ENCODE measurements at places on chromosomes 11 and 22.
A peak's percentile ranks its signal among the peaks of the same experiment; 100 is the strongest.

DNA sequence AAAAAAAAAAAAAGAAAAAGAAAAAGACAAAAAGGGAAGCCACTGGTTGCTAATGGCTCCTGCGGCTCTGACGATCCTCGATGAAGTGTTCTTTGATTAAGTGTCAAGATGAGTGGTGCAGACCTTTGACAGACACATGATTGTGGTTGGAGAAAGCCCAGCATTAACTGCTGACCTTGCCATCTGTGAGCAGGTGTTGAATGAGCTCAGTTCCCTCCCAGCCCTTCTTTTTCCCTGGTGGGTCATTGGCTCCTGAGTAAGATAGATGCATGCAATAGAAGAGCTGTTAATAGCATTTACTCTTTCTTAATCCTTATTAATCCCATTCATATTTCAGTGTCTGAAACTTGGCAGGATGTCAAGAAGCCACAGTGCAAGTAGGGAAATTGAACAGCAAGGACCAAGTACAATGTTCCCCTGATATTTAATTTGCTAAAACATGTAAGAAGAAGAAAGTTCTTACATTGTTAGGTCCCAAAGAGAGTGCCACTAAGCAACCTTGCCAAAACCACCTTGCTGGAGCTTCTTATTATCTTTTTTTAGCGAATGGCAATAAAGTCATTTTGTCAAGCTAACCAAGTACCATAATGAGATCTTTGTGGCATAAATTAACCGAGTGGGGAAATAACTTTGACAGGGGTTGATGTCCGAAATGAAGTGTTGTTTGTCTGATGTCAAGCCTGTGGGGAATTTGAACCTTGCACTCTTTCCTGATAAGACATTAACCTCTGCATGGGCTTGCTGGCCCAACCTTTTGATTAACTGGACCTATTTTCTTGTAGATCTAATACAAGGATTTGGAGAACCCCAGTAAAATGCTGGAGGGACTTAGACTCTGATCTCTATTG is 113.7 kb downstream of the PTPRJ start:
- peaks cover 36% of the 10 kb centered on the region for H3K4me1 ChIP-seq
- DNase-seq: no peak

DNA sequence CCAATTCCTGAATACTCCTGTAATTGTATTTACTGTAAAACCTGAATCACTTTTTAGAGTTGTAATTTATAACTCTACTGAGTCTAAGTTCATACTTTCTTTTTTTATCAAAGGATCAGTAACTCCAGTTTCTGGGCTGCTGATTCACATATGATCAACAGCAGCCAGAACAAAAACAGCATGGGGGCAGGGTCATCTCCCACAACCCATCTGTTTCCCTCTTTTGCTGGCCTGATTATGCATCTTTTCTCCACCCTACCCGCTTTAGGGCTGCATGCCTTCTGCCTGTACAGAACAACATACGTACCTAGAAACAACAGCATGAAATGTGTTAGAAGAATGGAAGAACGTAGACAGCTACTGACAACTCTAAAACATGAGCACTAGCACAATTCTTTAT is 76.0 kb downstream of the MRTFA start:
- no peaks in the 10 kb centered on the region for H3K4me1 ChIP-seq
- DNase-seq: no peak
- H3K27ac ChIP-seq: no peak overlapping the region
- no peaks in the 10 kb centered on the region for H3K36me3 ChIP-seq
- H3K27me3 ChIP-seq: no peaks in the 10 kb centered on the region

DNA sequence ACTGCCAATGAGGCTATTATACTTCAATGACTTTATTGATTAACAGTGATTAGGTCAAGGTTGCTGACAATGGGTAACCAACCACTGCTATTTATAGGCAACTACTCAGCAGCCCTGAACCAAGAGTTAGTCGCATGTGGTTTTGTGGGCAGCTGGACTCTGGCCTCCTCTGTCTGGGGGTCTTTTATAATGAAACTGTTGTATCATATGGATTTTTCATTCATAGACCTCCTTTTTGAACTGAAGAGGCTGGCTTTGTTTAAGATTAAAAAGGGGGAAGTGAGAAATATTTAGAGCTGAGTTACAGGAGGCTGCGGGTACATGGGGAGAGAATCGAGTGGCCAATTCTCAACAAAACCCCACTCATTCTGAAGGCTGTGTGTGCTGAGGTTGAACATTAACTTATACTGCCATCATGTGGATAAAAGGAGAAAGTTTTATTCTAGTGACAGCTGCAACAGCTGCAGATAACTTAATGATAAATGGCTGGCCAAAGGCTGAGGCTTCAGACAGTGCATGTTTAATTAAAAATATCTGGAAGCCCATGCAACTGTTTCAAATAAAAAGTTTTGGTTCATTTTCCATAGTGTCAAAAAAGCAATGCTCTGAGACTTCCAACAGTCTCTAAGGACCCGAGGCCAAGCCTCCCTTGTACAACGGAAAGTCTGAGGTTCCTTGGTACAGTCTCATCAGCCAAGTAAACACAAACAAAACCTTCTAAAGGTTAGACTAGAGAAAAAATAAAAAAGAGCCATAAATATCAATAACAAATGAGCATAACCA is 682.6 kb downstream of the KCNA4 start:
- no peak overlapping the region for H3K27ac ChIP-seq
- no peaks in the 10 kb centered on the region for H3K27me3 ChIP-seq
- no peaks in the 10 kb centered on the region for H3K4me1 ChIP-seq

GRCh38 chr11:91998481-91998880 is 226.1 kb upstream of the FAT3 start:
- H3K4me1 ChIP-seq: no peaks in the 10 kb centered on the region
- H3K36me3 ChIP-seq: no peaks in the 10 kb centered on the region
- H3K27me3 ChIP-seq: no peaks in the 10 kb centered on the region
- no peak overlapping the region for H3K4me3 ChIP-seq
- no peak for DNase-seq

- H3K36me3 ChIP-seq: no peaks in the 10 kb centered on the region
- H3K4me1 ChIP-seq: no peaks in the 10 kb centered on the region
- no peaks in the 10 kb centered on the region for H3K27me3 ChIP-seq
- no peak overlapping the region for H3K4me3 ChIP-seq
- no peak overlapping the region for H3K27ac ChIP-seq
- no peak for DNase-seq
Observed at GRCh38 chr11:111944139-111944538, 7.0 kb downstream of the DIXDC1 start.

GRCh38 chr11:10674440-10674855 is 19.1 kb downstream of the IRAG1 start:
- no peak overlapping the region for H3K4me3 ChIP-seq
- H3K4me1 ChIP-seq: no peaks in the 10 kb centered on the region
- no peak overlapping the region for H3K27ac ChIP-seq
- no peaks in the 10 kb centered on the region for H3K27me3 ChIP-seq

- DNase-seq: no peak
- no peak overlapping the region for H3K4me3 ChIP-seq
- H3K27me3 ChIP-seq: no peaks in the 10 kb centered on the region
- H3K36me3 ChIP-seq: no peaks in the 10 kb centered on the region
- H3K4me1 ChIP-seq: peaks cover 16% of the 10 kb centered on the region
- H3K27ac ChIP-seq: no peak overlapping the region
Observed at GRCh38 chr11:77156396-77157195, 28.6 kb downstream of the MYO7A start.

GRCh38 chr11:110355011-110355744 is 58.8 kb upstream of the RDX start:
- H3K4me3 ChIP-seq: no peak overlapping the region
- no peaks in the 10 kb centered on the region for H3K36me3 ChIP-seq
- no peaks in the 10 kb centered on the region for H3K4me1 ChIP-seq
- DNase-seq: no peak

DNA sequence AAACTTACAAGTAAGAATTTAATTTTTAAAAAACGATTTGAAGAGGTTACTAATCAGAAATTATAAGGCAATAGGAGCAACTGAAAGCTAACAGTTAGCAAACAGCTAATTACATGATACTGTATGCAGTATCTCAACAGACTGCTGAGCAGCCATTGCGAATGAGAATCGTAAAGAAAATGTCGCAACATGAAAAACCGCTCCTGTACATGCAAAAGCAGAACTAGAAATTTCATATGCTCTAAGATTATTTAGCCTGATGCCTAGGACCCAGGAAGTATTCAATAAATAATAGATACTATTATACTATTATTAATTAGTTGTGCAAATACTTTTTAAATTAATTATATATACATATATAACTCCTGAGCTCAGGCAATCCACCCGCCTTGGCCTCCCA is 48.7 kb upstream of the EP300 start:
- no peak overlapping the region for H3K27ac ChIP-seq
- no peak overlapping the region for H3K4me3 ChIP-seq
- no peaks in the 10 kb centered on the region for H3K36me3 ChIP-seq
- DNase-seq: no peak
- H3K4me1 ChIP-seq: no peaks in the 10 kb centered on the region

DNA sequence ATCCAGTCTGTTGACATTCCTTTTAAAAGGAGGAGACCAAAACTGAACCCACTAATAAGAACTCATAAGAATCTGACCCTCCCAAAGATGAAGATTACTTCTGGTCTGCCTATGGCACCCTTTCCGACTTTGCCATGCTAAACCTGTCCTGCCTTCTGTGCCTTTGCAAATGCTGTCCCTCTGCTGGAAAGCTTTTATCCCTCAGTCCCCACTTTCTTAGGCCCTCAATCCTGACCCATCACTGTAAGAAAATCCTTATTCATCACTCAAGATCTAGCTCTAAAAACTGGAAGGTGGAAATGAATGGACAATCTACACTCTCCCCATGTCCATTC is 10.4 kb downstream of the MPZL3 start:
- no peaks in the 10 kb centered on the region for H3K27me3 ChIP-seq
- peaks cover 53% of the 10 kb centered on the region for H3K4me1 ChIP-seq
- H3K27ac ChIP-seq: peak overlapping the region; percentile 64

DNA sequence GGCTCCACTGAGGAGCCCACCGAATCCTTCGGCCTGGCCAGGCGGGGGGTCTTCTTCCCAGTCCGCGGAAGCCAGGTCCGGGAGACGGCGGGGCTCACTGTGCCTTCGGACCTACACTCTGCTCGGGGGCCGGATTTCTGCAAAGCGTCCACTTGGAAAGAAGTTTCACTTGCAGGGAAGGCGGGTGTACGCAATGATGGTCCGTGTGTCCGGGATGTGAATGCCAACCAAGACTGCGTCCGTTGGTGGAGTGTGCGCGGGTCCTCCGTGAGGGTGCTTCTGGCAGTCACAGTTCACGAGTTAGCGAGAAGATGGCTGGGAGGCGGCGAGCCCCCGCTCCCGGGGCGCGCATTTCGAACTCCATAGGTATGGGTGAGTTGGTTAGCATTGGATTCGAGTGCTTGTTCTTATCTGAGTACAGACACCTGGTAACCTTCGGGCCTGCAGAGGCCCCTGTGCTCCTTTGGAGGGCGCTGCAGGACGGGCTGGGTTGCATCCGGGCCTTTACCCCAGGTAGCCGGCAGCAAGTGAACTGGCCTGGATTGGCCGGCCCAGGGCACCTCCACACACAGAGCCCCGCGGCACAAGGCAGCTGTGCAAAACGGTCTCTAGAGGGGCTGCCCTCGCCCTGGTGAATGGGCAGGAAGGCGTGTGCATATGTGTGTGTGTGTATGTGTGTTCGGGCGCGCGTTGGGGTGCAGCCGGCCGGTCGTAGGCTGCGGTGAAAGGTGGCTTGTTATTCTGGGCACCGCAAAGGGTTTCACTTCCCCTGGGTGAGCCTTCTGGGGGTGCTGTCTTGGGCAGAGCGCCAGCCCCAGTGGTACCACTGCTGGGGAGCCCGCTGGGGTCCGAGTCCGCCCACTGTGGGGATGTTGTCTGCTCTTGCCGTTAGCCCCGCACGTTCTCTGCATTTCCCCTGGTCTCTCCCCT is 13.3 kb upstream of the CYP2R1 start:
- peak overlapping the region; percentile 90 for H3K4me3 ChIP-seq
- peak overlapping the region; percentile 14 for H3K27ac ChIP-seq
- no peaks in the 10 kb centered on the region for H3K27me3 ChIP-seq
- H3K4me1 ChIP-seq: peaks cover 16% of the 10 kb centered on the region
- no peaks in the 10 kb centered on the region for H3K36me3 ChIP-seq
- peak; percentile 78 for DNase-seq

GRCh38 chr11:111466615-111467014 is 45.6 kb downstream of the BTG4 start:
- H3K27me3 ChIP-seq: no peaks in the 10 kb centered on the region
- DNase-seq: no peak
- H3K4me3 ChIP-seq: no peak overlapping the region
- no peak overlapping the region for H3K27ac ChIP-seq

GRCh38 chr11:74669211-74670160 is 61.7 kb downstream of the CHRDL2 start:
- H3K36me3 ChIP-seq: no peaks in the 10 kb centered on the region
- no peak overlapping the region for H3K4me3 ChIP-seq

DNA sequence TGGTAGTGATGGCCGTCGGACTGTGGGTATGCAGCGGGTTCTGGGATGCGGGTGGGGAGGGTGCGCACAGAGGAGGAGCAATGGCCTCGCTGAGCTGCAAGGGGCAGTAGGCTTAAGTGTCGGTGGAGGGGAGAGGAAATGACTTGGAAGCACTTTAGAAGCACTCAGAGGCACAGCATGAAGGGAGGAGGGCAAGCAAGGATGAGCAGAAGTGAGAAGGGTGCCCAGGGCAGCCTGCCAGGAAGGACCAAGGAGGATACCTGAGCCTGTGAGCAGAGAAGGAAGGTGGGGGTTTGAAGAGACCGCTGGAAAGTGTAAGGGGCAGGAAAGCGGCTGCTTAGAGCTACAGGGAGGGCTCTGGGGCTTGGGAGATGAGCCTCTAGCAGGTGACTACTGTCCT is 330 bp downstream of the SLC5A1 start:
- H3K4me3 ChIP-seq: no peak overlapping the region
- H3K27me3 ChIP-seq: no peaks in the 10 kb centered on the region
- H3K27ac ChIP-seq: no peak overlapping the region
- no peak for DNase-seq
- no peaks in the 10 kb centered on the region for H3K4me1 ChIP-seq
- H3K36me3 ChIP-seq: no peaks in the 10 kb centered on the region

DNA sequence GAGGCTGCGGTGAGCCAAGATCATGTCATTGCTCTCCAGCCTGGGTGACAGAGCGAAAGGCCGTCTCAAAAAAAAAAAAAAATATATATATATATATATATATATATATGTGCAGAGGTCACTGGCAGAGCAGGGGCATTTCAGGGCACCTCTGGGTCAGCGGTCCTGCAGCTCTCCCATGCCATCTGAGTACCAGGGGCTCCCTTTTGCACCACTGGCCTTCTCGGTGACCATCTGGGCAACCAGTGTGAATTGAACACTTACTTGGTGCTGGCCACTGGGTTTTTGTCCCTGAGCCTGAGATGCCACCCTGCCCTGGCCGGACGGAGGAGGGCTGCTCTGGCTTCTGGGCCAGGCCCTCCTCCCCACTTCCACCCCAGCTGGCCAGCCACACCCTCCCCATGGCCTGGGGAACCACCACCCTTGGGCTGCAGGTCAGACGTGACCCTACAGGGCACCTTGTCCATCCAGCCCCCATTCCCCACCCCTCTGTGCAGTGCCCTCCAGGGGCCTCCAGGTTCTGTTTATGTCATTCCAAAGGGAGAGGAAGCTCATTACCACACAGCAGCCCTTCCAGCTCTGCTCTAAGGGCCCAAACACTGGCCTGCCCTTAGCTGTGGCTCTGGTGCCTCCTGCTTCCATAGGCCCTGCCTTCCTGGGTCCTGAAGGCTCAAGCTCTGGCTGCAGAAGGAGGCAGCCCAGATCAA is 10.3 kb downstream of the MAPK8IP1 start:
- DNase-seq: no peak
- no peak overlapping the region for H3K27ac ChIP-seq
- H3K4me3 ChIP-seq: no peak overlapping the region
- no peaks in the 10 kb centered on the region for H3K36me3 ChIP-seq

GRCh38 chr22:46292732-46293131 is 3.9 kb upstream of the GTSE1 start:
- DNase-seq: no peak
- no peaks in the 10 kb centered on the region for H3K27me3 ChIP-seq
- H3K4me3 ChIP-seq: no peak overlapping the region
- no peaks in the 10 kb centered on the region for H3K36me3 ChIP-seq

All from CD8-positive, alpha-beta memory T cell (primary cell).